ENCODE measurements at places on chromosomes 12 and 14. TPM values are rescaled to one million over a fixed set of nuclear protein-coding genes. Genes with fewer than 3 reads are reported as not detected.
A peak's percentile ranks its signal among the peaks of the same experiment; 100 is the strongest.

- DNase-seq: no peak
Measured at GRCh38 chr12:39805651-39806050, 186.0 kb upstream of the ABCD2 start.

DNA sequence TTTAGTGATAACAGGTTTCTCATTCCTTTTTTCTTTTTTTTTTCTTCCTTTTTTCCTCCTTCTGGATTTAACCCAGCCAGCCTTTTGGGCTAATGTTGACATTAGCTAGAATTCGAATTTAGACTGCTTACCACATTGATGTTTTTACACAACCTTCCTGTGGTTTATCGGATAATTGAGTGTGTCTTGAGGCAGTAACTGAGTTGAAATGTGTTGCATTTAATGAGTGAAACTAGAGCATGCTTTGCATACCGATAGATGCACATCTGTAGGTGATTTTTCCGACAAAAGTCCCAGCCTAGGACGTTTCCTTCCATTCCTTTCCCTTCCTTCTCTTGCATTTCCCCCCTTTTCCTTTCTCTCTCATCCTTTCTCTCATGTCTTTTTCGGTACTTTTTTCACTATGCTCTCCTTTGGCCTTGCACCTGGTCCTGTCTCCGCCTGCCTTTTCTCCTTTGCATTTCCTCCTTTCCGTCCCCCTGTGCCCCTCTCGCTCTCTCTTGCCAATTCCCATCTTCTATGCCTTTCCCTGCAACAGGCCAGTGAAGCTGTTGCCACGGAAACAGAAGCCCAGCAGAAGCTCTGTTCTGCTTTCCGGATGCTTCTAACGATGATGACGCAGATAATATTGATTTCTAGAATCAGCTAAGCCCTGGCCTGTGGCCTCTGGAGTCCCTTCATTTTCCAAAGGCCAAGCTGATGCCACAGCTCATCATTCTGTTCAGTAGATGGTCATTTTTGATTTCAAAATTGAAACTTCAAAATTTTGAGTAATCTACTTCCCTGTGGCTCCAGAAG lies 76.1 kb downstream of the SLC25A47 start:
- DNase-seq: no peak

DNA sequence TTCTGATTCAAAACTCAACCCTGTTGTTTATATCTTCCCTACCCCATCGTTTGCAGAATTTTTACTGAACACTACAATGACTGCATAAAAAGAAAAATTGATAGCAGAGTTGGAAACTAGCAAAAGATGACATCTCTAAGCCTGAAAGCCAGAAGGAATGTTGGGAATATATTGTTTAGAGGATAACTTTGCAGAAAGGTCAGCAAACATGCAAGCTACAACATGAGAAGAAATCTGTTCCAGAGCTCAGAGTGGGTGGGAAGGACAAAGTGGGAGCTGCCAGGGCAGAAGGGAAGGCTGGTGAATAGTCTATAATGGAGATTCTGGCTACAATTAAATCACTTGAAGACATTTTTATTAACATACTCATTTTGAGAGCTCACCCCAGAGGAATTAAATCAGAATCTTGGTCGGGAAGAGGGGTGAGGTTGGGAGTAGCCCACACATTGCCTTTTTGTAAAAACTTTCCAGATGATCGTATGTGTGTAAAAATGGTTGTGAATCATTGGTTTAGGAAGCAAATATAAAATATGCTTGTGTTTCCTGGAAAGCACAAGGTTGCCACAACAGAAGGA lies 574.8 kb downstream of the FLRT2 start:
- DNase-seq: no peak

GRCh38 chr12:64894827-64895475 lies 70.5 kb downstream of the TBC1D30 start:
- peak; percentile 10 for DNase-seq

- no peak for DNase-seq
Measured at GRCh38 chr12:59075968-59076490, 155.7 kb upstream of the LRIG3 start.

GRCh38 chr12:84131076-84131475 lies 781.5 kb downstream of the SLC6A15 start:
- DNase-seq: no peak

DNA sequence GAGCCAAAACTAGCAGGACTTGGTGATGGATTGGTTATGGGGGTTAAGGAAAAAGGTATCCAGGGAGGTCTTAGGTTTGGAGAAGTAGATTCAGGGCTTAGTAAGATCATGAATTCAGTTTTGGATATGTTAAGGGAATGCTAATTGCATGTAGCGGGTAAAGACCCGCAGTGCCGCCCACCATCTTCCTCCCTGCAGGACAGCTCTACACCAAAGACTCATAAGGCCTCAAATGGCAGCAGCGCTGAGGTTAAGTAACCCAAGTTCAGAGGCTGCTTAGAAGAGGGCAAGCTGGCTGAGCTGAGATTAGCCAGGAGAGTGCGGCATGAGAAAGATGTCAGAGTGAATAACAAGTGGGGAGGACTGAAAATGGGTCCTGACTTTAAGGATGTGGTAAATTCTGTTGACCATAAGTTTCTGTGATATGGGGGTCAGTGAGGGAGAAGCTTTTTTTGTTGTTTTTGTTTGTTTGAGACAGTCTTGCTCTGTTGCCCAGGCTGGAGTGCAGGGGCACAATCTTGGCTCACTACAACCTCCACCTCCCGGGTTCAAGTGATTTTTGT lies 26.2 kb downstream of the RAD9B start:
- no peak for DNase-seq

DNA sequence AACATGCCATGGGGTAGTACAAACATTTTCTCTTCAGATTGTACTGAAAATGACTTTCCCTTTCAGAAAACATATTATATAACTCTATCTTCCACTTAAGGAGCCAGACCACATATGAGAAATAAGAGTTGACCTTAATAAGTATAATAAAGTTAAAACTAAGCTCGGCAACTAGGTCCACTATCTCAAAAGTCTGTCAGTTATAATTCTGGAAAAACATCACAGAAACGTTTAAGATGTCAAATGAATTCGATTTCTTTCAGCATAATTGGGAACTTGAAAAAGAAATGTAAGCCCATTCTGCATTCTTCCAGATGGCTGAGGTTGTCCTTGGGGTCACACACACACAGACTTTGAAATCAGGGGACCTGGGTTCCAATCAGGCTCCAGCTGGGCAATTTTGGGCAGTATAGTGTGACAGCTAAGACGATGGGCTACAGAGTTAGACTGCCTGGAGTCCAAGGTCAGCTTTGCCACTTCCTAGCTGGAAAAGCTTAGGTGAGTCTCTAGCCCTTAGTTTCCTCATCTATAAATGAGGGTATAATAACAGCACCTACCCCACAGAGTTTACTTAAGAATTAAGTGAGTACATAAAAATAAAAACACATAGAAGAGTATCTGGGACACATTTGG lies 75.6 kb downstream of the PPP2R5E start:
- DNase-seq: no peak

DNA sequence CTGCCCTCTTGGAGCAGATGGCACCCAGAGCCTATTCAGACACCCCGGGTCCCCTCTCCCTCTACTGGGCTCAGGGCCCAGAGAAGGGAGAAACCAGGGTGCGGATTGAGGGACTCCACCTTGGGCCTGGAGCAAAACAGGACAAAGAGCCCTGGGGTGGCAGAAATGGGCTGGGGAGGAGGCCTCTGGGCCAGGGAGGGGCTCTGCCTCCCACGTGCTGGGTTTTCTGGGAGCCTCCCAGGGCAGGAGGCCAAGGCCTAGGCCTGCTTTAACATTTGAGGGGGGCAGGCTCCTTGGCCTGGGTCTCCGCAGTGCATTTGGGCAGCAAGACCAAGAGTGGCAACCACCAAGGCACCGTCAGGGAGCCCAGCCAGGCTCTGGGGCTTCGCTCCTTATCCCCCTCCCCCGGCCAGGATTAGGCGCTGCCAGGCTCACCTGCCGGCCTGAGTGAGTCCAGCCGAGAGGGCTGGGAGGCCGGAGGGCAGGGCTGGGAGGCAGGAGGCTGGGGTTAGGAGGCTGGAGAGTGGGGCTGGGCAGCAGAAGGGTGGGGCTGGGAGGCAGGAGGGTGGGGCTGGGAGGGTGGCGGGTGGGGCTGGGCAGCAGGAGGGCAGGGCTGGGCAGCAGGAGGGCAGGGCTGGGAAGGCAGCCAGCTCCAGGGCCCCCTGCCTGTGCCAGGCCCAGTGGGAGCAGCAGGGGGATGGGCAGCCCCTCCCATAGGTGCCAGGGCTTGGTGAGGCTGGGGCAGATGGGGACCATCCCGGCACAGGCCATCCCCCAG lies 101.8 kb upstream of the EIF5 start:
- peak; percentile 36 for DNase-seq

DNA sequence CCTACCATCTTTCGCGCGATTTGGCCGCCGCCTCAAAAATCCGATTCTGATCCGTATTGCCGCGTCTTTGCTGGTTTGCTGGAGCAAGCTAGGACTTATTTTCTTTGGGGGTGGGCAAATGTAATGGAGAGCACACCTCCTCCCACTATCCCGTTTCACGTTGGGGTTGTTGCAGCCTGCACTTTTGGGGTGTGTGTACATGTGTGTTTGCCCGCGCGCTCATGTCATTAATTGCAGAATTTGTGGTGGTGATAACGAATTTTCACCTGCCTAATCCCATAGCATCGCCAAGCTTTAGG lies 657 bp downstream of the METAP2 start:
- DNase-seq: peak; percentile 17

GRCh38 chr14:79089576-79089975 lies 919.4 kb downstream of the NRXN3 start:
- DNase-seq: no peak

DNA sequence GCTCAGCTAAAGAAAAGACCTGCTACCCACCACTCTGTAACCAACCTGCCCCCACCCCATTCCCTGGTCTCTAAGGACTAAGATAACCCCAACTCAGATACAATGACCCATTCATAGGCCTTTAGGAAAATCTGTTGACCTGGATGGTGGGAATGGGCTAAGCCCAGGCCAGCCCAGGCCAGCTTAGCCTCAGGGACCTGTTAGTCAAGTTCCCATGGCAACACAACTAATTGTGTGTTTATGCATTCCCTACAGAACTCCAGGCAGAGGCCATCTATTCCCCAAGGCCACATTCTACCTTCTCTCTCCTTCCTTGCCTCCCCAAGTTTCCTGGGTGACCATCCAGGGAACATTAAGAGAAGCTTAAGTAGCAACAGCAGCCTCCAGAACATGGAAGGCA lies 16.1 kb upstream of the KRT8 start:
- DNase-seq: no peak

ACVRL1 gene
- total RNA-seq: 1.7 TPM

LMNTD1 gene
- total RNA-seq: 0.57 TPM

SLCO1B1 gene
- total RNA-seq: not detected

INHBC gene
- total RNA-seq: not detected

SLC7A7 gene
- total RNA-seq: 0.51 TPM

Measured in Daoy (cell line).